ENCODE measurements at places on chromosomes 2 and 18.

DNA sequence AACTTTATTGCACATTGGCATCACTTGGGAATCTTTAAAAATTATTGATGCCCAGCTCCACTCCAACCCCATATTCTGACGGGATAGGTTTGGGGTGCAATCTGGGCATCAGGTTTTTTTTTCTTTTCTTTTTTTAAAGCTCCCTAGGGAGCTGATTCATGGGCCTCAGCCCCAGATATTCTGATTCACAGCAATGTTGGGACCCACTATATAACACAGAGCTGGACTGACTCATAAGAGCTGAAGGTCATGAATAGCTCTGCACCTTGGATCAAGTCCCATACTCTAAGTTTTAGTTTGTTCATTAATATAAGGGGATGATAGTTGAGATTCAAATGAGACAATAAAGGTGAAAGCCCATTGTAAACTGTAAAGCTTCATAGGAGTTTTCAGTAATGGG, 191.1 kb upstream of the REV1 start:
- DNase-seq = no peak

DNA sequence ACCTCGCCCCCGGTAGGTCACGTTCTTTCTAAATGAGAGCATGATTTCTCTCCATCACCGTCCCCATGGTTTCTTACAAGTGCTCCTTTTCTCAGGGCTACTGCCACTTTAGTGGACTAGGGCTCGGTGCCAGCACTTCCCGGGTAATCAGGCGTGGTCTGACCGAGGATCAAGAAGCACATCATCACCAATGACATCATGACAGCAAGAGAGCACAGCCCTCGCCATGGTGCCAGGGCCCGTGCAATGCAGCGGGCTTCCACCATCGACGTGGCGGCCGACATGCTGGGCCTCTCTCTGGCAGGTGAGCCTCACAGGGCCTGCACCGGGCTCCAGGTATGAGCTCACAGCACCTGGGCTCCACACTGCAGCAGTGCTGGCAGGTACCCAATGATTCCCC, 75.2 kb downstream of the INPP4A start:
- no peak for DNase-seq

GRCh38 chr18:58064406-58064998, 20.5 kb downstream of the NEDD4L start:
- DNase-seq = no peak

DNA sequence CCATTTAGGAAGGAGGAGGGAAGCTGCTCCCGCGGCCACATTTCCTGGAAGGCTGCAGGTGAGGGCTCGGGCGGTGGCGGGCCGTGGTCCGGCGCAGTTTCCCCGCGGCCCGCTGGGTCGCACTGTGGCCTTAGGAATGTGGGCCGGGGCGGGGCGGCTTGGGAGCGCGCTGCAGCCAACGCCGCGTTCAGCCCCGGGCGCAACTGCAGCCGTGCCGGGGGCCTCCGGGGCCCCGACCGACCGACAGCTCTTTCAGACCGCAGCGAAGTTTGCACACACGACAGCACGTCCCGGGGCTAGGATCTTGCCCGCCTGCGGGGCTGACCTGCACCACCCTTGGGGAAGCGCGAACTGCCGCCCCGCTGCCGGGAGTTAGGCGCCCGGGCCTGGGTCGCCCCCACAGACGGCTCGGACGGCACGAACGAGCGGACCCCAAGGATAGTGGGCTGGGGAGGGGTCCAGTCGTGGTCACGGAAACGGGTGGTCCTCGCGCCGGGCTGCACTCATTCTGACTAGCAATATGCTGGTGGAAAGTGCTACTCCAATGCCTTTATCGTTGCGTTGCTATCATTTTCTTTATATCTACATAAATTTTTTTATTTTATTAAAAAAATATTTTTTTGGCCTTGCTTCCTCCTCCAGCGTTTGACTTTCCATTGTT, 69.9 kb upstream of the DLX2 start:
- peak; percentile 38 for DNase-seq

- no peak for DNase-seq
Observed at GRCh38 chr2:95306336-95306895, 9.3 kb downstream of the KCNIP3 start.

GRCh38 chr2:203689426-203690116, 16.9 kb upstream of the CD28 start:
- peak; percentile 49 for DNase-seq

GRCh38 chr18:9711361-9712129, 3.4 kb downstream of the RAB31 start:
- DNase-seq = no peak

DNA sequence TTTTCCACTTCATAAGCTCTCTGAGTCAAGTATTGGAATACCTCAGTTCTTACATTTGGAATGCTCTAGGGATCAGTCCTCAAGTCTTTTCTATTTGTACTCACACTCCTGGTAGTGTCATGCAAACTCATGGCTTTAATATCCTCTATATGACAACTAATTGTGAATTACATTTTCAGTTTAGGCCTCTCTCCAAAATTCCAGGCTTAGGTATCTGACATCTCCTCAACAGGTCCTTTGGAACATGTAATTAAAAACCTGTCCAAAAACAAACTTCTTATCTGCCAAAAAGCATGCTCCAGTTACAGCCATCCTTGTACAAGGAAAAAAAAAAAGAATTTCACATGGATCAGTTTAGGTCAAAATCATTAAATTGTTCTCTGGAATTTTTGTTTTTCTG, 1336.2 kb upstream of the NRXN1 start:
- DNase-seq = no peak

GRCh38 chr2:96305979-96306308, 598 bp upstream of the SNRNP200 start:
- DNase-seq = no peak

- DNase-seq = no peak
Observed at GRCh38 chr2:119349289-119349688, 17.3 kb downstream of the C2orf76 start.

DNA sequence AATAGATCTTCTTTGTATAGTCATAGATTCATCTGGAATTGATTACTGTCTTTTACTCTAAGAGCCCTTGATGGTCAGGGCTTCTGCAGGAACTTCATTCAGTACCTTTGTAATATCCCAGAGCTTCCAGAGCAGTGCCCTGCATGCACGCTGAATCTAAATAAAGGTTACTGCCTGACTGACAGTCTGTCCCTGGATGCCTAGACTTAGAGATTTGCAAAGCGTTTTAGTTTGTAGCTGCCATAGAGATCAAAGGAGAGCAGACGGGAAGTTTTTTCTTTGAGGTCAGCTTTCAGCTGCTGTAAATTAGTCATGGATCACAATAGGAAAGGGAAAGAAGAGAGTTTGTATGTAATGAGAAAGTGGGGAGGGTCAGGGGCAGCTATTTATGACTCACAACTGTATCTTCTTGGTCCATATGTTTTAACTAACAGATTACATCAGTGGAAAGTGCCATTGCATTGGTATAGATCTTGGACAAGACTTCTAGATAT, 45.2 kb upstream of the NYAP2 start:
- DNase-seq = no peak

GRCh38 chr2:80546766-80547165, 242.2 kb upstream of the LRRTM1 start:
- DNase-seq = no peak

GRCh38 chr2:10469955-10470608, 22.0 kb upstream of the ODC1 start:
- no peak for DNase-seq

DNA sequence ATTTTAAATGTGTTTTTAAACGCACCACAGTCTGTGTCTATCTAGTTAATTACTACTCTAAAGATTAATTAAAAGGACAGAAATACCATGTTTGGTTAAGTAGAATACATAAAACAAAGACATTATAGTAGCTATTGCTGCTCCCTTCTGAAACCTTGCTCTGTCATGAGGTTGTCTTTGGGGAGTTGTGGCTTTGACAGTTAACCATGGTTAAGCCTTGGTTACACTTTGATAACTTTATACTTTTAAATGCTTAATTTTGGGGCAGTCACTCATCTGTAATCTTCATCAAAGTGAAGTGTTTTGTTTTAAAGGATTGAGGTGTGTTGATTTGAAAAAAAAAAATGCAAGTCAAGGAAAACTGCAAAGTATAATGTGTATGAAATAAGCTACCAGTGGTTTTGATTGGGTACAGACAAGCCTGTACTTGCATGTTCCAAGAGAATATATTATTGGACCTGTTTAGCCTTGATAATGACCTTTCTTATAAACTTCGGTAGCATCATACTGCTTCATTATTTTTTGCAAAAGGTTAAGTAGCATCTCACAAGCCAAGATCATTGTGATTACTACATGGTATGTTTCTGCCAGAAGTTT, 29.8 kb upstream of the TBR1 start:
- peak; percentile 61 for DNase-seq

- no peak for DNase-seq
Observed at GRCh38 chr18:54284981-54285785, 15.9 kb downstream of the POLI start.

DNA sequence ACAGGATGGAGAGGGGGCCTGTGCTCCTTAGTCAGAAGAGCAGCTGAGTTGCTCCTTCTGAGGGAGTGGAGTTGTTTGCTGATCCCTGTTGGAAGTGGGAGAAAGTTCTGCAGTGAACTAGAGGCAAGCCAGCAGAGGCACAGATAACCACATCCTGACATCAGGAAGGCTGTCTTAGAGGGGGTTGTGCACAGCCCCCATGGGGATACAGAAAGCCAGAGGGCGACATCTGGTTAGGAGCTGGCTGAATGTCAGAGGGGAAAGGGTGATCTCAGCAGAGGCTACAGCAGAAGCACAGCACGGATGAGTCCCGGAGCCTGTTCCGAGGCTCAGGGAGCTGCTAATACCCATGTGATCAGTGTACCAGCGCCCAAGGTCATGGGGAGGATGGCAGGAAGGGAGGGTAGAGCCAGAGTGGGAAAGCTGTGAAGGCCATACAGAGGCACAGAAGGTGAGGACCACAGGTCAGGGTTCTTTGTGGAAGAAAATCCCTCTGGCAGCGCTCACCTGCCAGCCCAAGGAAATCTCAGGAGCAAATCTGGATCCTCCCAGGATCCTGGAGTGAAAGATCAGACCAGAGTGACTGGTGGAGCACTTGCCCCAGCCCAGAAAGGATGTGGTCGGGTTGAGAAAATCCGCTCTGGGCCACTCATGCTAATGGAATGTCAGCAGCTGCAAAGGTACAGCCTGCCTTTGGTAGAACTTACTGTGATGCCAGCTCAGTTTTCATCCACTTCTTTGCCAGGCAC, 111.8 kb downstream of the STPG4 start:
- DNase-seq = no peak

DNA sequence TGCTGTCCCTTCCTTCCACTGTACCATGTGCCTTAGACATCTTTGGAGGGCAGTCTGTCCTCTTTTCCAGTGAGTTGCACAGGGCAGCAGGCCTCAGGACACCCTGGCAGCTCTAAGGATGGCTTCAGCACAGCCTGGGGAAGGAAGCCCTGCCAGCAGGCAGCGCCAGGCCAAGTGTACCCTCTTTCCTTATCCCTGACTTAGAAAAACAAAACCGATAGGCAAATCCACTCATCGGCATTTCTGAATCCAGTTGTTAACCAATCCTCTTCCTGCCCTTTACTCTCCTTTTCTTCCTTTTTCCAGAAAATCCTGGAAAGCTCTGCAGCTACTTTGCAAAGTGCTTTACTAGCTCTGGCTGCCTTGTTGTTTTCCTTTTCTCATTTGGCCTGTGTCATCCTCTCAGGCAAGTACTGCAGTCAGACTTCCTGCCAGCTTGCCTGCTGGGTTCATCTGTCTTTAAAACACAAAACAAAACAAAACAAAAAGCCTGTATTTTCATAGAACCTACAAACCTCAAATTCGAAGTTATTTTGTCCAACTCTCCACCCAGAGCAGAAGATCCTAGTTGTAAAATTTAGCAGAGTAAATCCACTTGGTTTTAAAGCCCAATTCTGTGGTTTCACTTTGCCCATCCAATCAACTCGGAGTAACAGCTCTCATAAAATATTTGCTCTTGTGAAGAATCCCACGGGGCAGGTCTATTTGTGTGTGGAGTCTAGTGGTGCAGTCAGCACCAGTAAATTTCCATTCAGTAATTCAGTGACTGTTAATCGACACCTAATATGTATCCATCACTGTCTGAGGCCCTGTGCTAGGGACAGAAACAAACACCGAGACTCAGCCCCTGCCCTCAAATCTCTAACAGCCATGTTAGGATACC, 45.2 kb downstream of the PCBP1 start:
- DNase-seq = peak; percentile 24

- no peak for DNase-seq
Observed at GRCh38 chr2:232781765-232782164, 5.4 kb upstream of the KCNJ13 start.

- no peak for DNase-seq
Observed at GRCh38 chr2:65264821-65265670, 37.4 kb downstream of the ACTR2 start.

GRCh38 chr2:70123051-70123828, 36.0 kb downstream of the PCBP1 start:
- no peak for DNase-seq

DNA sequence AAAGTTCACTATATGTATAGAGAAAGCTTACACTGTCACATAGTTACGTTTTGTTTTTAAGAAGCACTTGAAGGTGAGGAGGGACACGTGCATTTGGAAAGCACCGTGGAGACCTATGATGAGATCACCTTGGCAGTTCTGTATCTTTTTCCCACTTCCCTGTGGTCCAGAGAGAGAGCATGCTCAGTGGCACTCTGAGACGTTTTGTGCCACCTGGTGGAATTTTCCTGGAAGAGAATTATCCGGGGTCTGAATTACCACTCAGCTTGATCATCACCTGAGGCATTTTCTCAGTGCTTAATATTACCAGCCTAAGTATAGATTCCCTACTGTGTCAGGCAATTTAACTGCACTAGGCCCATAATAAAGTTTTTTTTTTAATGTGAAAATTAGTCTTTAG, 469.4 kb upstream of the SMIM21 start:
- DNase-seq = no peak

DNA sequence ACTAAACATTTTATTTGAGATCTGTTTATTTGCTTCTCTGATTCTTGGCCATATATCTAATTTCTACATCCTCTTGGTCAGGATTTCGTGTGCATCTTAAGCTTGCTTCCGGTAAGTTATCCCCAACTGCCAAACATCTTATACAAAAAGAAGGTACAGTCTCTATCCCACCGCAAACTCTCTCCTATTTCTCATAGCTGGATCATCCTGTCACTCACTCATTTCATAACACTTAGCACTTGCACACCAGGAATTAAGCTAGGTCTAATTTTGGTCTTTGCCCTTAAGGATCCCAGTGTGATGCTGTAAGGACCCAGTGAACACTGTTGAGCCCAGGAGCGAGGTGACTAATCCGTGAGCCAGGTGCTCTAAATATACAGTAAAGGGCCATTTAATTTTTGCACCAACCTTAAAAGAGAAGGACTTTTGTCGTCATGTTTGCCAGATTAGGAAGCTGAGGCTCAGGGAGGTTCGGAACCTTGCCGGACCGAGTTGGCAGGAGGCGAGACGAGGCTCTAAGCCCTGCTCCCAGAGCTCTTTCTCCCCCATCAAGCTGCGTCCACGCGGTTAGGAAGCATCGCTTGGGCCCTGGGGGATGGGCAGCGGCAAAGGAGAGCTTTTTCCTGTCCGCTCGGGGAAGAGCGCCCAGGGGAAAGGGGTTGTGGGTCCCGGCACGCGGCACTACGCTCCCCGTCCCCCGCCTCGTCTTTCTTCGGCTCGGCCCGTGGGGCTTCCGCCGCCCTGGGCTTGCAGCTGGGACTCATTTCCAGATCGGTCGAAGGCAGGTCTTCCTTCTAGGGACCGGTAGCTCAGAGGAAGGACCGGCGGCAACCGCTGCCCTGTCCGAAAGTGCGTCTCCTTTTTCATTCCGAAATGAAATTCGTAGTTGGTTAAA, 4.1 kb upstream of the ITPRIPL1 start:
- DNase-seq = no peak

Data from T-helper 2 cell (primary cell).